ENCODE measurements at places on chromosomes 11 and 22.

DNA sequence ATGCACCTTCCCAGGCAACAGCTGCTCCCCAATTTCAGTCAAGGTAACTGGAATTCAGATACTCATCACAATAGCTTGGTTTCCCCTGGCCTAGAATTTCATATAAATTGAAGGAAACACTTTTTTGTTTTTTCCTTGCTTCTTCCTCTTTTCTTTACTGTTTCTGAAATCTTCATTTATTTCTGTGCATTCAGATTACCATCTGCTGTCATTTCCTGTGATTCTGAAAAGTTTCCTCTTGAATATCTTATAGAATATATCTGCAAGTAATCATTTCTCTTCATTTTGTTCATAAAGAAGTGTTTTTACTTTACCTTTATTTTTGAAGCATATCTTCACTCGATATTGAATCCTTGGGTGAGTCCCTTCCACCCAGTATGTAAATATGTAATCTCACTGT is 85.3 kb downstream of the GAB4 start:
- DNase-seq, result no peak

DNA sequence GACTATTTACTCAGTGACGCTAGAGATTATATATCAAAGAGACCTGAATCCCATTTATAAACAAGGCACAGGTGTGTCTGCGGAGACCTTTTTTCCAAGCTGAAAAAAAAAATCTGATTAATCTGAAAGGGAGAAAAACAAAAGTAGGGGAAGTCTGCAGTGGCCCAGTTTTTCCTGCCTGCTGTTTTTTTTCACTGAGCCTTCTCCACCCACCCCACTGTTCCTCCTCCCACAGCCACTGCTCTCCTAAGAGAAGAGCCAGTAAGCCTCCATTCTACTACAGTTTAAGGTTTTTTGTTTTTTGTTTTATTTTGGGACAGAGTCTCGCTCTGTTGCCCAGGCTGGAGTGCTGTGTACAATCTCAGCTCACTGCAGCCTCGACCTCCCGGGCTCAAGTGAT is 18.4 kb downstream of the ARFGAP2 start:
- DNase-seq, result no peak

GRCh38 chr22:24097961-24098391 is 83.3 kb upstream of the SUSD2 start:
- DNase-seq, result no peak

DNA sequence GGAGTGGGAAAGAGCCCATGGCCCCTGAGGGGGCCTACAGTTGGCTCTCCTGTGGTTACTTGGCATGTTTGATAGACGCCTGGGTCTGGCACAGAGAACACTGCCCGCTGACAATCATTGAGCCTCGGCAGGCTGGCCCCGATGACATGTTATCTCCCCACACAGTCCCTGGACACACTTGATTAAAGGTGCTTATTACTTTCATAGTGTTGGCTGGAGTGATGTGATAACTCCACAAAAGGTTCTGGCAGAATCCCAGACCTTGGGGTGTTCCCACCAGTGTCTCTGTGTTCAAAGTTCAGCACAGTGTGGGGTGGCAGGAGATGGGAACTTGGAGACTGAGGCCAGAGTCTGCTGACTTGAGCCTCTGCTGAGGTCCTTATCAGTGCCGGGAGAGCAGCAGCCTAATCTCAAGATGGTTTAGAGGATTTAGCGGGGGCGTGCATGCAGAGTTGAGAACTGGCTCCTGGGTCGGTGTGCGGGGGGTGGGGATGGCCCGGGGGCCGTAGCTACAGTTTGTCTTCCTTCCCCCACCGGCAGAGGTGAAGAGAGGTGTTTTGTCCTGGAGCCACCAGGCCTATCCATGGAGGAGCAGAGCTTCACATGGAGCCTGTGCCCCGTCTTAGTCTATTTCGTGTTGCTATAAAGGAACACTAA is 22.5 kb downstream of the PARVB start:
- DNase-seq, result no peak

DNA sequence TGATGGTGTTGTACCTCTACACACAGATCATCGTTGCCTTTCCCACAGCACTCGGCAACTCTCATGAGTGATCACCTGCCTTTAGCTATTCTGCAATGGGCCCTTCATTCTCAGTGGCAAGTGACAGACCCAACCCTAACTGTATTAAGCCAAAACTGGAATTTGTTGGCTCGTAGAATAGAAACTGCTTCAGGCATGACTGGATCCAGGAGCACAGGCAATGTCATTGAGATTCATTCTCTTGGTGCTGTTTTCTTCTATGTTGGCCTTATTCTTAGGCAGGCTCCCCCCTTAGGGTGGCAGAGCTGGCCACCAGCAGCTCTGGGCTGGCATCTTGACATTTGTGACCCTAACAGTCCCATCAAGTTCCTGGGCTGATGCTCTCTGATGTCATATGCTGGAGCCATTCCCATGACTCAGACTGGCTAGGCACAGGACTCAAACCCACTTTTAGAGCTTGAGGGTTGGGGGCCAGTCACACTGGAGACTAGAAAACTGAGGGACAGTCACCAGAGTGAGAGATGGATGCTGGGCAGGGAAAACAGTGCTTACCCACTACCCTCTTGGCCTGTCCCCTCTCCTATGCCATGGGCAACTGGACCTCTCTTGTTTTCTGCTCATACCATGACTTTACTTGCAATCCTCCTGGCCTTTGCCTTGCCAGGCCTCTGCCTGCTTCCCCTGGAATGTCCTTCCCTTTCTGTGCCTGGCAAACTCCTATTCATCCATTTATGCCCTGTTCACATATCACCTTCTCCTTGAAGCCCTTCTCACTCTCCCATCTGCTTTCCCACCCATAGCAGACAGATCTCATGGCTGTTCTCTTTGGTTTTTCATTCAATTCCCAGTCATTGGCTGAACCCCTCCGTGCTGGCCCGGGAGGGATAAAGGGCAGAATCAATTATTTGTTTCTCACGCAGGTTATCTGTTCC is 7.1 kb upstream of the CDC42EP2 start:
- no peak for DNase-seq

DNA sequence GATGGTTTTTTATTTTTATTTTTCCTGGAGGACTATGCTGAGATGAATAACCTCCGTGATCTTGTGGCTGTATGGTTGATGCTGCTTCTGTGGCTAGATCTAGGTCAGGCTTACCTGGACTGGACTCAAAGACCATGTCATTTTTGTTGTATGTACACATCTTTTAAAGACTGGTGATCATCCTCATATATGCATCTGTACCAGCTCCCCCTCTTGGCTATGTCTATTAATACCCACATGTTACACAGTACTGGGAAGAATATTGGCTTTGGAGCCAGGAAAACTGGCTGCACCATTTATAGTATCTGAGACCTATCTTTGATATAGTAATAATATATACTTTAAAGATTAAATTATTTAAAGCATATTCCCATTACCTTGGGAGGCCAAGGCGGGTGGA is 18.4 kb upstream of the PITPNB start:
- DNase-seq, result no peak

- DNase-seq, result no peak
Measured at GRCh38 chr11:104618954-104619353, 279.3 kb downstream of the CASP12 start.

- no peak for DNase-seq
Measured at GRCh38 chr11:104728927-104729326, 169.3 kb downstream of the CASP12 start.

DNA sequence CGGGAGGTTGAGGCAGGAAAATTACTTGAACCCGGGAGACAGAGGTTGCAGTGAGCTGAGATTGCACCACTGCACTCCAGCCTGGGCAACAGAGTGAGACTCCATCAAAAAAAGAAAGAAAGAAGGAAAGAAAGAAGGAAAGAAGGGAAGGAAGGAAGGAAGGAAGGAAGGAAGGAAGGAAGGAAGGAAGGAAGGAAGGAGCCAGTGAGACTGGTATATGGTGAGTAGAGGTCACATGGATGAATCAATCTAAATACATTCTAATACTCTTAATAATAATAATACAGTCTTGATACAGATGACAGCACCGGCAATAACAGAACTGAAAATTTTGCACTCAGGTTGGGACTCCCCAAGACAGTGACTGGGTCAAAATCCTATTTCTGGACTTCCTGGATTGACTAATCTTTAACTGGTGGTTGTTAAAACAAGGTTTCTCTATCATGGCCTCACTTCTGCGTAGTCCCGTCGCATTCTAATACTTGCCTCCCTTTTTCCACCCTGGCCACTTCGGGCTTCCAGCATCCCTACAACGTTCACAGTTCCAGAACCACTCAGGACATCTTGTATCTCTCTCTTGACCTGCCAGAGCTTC is 53.5 kb upstream of the EIF3M start:
- no peak for DNase-seq

DNA sequence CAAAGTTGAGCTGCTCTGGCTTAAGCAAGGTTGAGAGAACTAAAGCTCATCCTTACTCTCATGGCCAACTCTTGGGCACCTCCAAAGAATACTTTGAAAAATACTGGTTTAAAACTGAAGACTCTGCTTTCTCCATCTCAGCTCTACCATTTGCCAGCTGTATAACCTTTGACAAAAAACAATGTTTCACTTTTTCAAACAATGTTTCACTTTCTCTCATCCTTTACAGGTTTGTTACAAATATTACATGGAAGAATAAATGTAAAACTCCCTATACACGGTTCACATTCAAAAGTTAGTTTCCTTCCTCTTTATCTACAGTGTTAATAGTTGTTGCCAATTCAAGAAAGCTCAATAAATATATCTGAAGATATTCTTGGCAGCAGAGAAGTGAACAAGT is 19.2 kb downstream of the AMBRA1 start:
- DNase-seq, result no peak

DNA sequence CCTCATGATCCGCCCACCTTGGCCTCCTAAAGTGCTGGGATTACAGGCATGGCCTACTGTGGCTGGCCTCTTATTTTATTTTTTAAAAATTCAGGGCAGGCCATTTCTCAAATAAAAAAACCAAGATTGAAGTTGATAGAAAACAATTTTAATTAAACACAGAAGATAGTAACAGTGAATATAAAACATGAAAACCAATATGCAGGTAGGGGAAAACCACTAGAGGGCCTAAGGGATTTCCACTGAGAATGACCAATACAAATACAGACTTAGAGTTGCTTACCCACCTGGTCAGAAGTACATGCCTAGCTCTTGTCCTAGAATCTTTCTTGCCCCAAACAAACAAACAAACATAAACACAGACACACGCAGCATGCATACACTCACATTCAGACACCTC is 1.7 kb upstream of the RTCB start:
- DNase-seq, result no peak
